ENCODE measurements at places on chromosomes 16 and 17.

GRCh38 chr17:58382108-58382871, 30.3 kb upstream of the SUPT4H1 start:
- no peak for DNase-seq

- DNase-seq = no peak
These were observed 17.4 kb downstream of the WNT9B start for GRCh38 chr17:46868689-46869187.

GRCh38 chr16:12613131-12613991, 190.3 kb downstream of the CPPED1 start:
- peak; percentile 23 for DNase-seq

- DNase-seq = peak; percentile 58
These were observed 347.2 kb downstream of the SOX9 start for GRCh38 chr17:72467841-72468653.

DNA sequence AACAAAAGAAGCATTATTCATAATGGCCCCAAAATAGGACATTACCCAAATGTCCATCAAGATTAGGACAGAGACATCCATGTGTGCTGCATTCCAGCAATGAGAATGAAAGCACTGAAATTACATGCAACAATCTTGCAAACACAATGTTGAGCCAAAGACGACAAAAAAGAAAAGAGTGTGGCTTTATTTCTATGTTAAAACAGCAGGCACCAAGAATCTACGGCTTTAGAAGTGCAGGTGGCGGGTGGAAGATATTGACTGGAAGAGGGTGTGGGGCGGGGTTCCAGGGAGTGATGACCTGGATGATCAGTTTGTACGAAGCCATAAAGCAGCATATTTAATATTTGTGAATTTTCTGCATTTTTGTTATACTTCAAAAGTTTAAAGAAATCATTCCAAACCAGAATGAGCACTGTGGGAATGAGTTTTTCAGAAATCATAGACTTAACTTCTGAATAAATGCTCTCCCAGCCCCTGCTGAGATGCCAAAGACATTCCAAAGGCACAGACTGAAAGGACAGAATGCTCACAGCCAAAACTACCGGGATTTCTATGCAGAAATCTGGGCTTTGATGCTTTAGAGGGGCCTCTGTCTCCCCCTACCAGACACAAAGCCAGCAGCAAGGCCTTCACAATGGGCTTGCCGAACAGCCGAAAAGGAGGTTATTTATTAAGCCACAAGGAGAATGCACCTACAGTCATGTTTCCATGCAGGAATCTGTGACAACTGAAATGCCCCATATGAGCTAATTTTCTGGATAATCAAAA, 361.6 kb downstream of the GRIN2A start:
- no peak for DNase-seq

GRCh38 chr17:8905331-8905730, 37.9 kb upstream of the PIK3R6 start:
- no peak for DNase-seq

GRCh38 chr17:33927732-33928133, 327.4 kb upstream of the CCL2 start:
- no peak for DNase-seq

DNA sequence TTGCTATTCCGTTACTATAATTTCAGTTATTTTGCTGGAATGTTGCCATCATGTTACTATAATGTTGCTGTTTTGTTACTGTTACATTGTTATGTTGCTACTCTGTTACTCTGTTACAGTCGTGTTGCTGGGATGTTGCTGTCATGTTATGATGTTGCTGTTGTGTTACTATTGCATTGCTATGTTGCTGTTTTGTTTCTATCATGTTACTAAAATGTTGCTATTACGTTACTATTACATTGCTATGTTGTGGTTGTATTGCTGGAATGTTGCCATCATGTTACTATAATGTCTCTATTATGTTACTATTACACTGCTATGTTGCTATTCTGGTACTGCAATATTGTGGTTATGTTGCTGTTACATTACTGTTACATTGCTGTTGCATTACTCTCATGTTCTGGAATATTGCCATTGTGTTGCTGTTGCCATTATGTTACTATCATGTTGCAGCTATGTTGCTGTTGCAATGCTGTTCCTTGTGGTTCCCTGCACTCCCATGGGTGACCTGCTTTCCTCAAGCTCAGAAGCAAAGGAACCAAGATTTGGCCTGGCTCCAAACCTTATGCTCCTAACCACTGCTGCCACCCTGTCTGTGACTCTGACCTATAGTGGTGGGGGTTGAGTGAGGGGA, 64.4 kb downstream of the ABCC6 start:
- no peak for DNase-seq

- DNase-seq = no peak
These were observed 57.9 kb downstream of the HYDIN start for GRCh38 chr16:71172481-71173207.

DNA sequence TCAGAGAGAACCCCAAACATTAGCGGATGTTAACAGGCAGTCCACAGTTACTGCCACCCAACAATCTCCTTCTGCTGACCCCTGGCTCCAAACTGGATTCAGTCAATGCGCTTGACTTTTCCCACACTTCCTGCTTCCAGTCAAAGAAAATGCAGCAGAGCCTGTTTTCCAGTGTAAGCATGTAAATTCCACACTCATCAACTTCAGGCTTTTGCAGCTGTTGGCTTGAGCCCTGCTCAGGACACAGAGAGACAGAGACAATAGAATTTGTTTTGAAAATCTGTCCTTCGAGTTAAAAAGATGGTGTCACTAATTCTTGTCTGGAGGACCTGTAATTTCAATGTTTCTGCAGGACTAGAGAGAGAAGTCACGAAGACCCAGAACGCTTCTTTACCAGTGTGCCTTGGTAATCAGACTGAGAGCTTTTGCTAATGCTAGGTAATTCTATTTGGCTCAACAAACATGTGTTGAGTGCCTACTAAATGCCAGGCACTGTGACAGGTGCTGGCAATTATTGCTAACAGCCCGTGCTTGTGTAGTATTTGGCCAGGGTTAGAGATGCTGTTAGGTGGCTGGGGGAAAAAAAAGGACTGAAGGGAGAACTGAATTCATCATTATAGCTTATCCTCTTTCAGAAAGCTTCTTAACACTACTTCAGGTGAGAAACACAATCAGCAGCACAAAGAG, 32.5 kb downstream of the HOXB1 start:
- peak; percentile 86 for DNase-seq

DNA sequence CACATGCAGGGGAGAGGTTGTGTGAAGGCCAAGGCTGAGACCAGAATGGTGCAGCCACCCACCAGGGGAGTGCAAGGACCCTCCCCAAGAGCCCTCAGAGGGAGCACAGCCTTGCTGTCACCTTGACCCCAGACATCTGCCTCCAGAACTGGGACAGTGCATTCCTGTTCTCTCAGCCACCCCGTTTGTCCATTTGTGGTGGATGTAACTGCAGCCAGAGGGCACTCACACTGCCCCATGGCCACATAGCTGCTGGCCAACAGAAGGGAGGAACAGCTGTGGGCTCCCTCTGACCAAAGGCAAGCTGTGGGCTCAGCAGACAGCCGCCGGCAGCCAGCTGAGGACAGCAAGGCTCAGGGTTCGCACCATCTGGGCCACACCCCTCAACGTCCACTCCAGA, 49.8 kb upstream of the KLHDC4 start:
- DNase-seq = no peak

DNA sequence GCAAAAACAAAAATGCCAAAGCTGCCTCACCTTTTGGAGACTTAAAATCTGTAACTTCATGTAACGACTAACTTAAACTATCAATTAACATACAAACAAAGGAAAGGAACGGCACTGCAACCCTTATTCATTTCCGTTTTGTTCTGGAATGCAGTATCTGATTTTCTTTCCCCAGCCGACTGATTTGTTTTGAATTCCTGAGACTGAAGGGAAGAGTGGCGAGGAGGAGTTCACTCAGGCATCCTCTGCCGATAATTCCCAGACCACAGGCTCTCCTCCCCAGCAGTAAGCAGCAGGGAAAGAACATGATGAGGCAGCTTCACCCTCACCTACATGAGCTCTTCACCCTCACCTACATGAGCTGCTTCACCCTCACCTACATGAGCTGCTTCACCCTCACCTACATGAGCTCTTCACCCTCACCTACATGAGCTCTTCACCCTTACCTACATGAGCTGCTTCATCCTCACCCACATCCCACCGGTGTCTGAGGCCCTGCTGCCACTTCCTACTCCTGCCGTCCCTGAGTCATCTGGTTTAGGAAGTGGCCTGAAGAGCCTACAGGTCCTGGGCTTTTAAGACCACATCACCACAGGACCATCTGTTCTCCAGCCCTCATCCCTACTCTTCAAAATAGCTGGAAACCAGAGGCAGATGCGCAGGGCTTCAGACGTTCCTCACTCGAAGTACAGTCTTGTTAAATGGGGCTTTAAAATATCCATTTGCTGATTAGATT, 168.0 kb upstream of the RPH3AL start:
- no peak for DNase-seq

- peak; percentile 7 for DNase-seq
These were observed 29.7 kb downstream of the FAM222B start for GRCh38 chr17:28812748-28813377.

DNA sequence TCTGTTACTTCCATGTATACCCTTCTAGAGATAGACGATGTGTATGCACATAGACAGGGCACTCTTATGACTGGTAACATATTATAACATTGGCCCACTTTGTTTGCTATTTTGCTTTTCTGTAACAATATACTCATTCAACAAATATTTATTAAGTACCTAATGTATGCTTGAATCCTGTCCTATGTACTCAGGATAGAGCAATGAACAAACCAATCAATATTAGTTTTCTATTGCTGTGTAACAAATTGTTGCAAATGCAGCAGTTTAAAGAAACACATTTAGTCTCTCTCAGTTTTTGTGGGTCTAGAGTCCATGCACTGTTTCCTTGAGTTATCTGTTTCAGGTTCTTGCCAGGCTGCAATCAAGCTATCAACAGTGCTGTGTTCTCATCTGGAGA, 29.7 kb upstream of the TENT4B start:
- DNase-seq = no peak

Data from HT-29 (cell line).